Cardiac fibroblast (primary cell): ENCODE measurements at places on chromosomes 2 and 18.
A peak's percentile ranks its signal among the peaks of the same experiment; 100 is the strongest.

DNA sequence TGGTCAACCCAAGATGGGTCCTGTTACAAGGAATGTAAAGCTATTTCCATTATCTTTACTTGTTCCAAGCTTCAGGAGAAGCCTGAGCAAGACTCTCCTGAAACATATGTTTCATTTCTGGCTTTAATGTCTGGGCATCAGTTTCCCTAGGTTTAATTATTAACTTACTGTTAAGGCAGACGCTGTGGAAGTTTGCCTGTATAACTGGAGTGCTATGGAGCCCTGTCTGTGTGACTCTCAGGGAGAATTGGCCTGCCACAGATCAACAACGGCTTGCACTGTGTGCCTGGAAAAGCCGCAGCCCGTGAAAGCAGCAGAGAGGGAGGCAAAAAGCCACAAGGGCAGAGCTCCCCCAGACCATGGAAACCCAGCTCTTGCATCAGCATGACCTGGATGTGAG lies 22.1 kb upstream of the LONRF2 start:
- DNase-seq, result no peak

GRCh38 chr2:134411828-134412638 lies 158.2 kb downstream of the MGAT5 start:
- peak; percentile 88 for DNase-seq

DNA sequence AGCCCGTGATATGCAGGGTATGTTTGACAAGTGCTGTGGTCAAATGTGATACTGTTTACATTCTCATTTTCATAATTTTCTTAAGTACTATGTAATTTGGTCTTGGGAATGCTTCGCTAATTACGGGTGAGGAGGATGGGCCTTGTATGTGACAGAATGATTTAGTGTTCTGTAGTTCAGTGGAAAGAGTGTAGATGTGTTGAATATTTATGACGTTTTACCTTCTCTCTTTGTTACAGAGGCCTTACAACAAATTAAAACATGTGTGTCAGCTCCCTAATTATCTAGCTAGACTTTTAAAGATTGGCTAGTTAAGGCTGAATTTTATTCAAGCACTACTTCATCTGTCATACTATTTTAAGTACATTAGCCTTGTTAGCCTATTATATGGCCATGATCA lies 10.6 kb upstream of the CHRNA1 start:
- DNase-seq, result no peak

GRCh38 chr2:75459565-75460310 lies 101.0 kb downstream of the EVA1A start:
- peak; percentile 52 for DNase-seq

DNA sequence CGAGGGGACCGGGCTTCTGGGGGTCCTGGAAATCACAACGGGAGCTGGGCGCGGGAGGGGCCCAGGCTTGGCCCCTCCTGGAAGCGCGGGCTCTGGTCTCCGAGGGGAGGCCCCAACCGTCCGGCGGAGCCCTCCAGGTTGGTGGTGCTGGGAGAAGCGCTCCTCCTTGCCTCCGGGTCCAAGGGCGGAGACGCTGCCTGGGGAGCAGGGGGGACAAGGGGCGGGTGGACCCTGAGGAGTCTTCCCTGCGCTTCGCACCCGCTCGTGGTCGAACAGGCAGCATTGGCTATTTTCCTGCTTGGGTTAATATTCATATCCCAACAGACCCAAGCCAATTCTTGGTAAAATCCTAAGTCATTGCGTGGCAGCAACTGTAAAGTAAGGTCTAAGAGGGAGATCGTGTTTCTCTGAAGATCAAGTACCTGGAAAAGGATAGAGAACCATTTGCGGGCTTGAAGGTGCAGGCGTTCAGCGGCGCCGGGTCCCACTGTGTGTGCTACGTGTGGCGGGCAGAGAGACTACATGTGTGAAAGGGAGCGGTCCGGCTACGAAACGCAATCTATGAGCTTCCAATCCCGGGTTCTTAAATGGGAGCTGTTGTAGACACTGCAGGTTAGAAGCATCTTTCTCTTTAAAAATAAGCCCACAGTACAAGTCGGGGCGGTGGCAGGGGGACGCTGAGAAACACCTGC lies 805 bp downstream of the CIDEA start:
- no peak for DNase-seq

GRCh38 chr2:127176371-127177311 lies 43.5 kb downstream of the CYP27C1 start:
- peak; percentile 38 for DNase-seq

GRCh38 chr2:133495226-133495625 lies 73.0 kb downstream of the NCKAP5 start:
- no peak for DNase-seq

DNA sequence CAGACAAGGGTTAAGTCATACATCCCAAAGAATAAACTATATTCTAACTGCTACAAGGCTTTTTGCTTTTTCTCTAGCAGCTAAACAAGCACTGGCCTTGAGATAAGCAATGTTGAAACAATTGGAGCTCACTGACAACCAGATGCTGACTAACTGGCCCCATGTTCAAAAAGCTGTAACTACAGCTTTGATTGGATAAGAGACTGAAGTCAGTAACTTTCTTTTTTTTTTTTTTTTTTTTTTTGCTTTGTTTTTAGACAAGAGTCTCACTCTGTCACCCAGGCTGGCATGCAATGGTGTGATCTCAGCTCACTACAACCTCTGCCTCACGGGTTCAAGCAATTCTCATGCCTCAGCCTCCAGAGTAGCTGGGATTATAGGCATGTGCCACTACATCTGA lies 45.4 kb upstream of the TMEM163 start:
- DNase-seq, result peak; percentile 61

GRCh38 chr2:187842978-187843847 lies 289.0 kb upstream of the TFPI start:
- DNase-seq, result peak; percentile 85

GRCh38 chr2:102004581-102004980 lies 12.8 kb downstream of the IL1R2 start:
- DNase-seq, result no peak

DNA sequence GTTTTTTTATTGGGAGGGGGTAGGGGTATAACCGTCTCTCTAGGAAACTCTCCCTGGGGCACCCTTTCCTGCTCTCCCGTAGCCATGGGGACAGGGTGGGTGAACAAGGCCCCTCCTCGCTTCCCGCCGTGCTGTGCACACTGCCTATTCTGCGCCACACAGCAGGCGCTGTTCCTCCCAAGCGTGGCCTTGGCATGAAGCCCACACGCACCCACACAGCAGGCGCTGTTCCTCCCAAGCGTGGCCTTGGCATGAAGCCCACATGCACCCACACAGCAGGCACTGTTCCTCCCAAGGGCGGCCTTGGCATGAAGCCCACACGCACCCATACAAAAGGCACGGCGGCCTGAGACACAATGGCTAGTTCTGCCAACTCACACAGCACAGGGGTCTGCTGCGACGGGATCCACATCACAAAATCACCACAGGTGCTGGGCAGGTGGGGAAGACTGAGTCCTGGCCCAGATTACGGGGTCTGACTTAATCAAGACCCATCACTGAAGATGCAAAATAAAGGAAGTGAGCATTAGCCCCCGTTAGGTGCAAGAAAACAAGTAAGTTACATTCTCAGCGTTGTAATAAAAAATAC lies 46.6 kb upstream of the TPO start:
- no peak for DNase-seq

DNA sequence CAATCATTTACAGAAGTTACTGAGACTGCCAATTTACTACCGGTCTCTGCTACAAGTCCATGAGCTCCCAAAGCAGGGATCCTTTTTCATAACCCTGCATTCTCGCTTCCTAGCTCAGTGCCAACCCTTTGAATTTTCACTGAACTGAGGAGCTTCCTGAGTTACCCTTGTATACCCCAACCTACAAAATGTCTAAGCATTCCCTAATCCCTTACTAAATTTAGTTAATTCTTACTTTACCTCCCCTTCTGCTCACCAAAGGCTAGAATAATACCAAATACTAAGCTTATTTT lies 9.6 kb downstream of the MAT2A start:
- no peak for DNase-seq

- peak; percentile 63 for DNase-seq
Measured at GRCh38 chr2:101473911-101474701, 806 bp downstream of the RFX8 start.

- DNase-seq, result peak; percentile 58
Measured at GRCh38 chr2:26623541-26624495, 17.3 kb downstream of the CIB4 start.

- DNase-seq, result peak; percentile 87
Measured at GRCh38 chr2:191230174-191230573, 15.0 kb upstream of the MYO1B start.

GRCh38 chr2:58862244-58862643 lies 621.1 kb upstream of the FANCL start:
- DNase-seq, result no peak

GRCh38 chr2:170297496-170297895 lies 119.5 kb downstream of the MYO3B start:
- no peak for DNase-seq

DNA sequence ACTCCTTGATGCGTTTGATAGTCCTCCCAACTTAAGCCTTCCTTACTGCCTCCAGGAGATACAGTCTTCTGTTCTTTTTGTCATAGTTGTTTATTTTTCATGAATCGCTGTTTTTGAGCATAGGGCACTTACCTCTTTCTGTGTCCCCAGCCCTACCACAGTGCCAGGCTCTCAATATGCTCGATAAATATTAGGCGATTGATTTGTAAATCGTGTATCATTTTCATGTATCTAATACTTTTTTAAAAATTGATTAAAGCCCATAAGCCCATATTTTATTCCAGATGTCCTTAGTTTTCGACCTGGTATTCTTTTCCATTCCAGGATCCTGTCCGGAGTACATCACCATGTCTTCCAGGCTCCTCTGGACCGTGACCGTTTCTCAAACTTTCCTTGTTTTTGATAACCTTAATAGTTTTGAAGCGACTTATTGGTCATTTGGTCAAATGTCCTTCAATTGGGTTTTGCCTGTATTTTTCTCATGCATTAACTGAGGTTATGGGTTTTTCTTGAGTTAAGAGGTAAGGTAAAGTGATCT lies 444 bp upstream of the MMADHC start:
- DNase-seq, result no peak

DNA sequence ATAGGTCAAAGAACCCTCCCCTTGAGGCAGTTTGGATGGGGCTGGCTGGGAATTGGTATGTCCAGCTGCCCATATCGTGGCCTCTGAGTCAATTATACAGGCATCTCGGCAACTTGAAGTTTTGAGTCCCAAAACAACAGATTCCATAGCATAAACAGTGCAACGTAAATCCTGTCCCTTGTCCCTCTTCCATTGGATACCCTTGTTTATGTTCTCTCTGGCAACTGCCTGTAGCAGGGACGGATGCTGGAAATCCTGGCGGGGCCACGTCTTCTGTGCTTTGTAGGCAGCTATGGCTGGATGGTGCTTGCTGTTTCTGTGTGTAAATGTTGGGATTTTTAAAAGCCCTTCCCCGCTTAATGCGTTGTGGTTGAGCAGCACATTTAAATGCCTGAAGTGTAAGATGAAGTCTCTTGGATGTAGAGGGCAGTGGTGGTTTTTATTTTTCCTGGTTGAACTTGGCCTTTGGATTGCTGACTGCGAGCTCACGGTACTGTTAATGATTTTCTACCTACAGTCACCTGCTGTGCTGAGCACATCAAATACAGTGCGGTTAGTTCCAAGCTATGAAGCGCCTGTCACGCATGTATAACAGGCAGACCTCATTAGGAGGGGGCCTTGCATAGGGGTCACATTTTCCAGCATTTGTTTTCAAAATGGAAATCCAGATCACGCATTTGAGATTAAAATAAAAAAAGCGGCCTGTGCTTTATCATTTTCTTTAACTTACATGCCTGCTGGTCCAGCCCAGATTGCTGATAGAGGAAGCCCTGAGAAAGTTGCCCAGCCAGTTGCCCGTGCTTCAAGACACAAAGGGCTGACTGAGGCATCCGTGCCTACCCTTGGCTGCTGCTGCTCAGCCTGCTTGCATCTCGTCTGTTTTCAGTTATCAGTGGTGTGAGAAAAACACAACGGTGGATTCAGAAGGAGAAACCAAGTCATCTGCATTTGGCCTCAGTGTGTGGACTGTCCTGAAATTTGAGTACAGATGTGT lies 84.7 kb downstream of the NEDD4L start:
- DNase-seq, result no peak

DNA sequence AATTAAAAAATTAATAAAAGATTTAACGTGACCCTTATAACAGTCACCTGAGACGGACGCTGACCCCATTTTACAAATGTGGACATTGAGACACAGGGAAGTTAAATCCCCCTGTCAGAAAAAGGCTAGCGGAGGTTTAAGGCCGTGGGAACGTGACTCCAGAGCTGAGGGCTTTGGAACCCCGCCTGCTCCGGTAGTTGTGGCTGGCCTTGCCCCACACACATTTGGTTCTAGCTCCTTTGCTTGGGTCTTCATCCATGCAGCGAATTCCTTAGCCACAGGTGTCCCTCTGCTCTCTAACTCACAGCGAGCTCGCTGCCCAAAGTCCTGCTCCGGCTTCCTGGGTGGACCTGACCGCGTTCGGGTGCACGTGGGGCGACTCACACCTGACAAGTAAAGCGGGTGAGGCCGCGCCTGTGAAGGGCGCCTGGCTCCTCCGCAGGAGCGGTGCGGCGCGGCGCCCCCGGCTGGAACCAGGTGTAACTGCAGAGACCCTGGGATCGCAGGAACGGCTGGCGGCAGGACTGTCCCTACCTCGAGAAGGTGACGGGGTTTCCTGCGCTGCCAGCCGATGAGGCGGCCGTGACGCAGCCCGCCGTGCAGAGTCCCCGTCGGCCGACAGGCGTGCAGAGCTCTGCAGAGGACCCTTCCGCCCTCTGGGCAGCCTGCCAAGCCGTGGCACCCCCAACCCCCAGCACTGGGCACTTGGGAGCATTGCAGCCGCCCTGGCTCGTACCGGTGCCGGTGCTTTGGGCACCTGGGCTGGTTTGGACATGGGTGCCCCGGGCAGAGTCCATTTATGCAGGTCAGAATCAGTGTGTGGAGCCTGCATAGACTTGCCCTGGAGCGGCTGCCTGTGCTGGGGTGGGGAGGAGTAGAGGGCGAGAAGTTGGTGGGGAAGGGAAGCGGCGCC lies 2.4 kb upstream of the PROC start:
- no peak for DNase-seq

GRCh38 chr2:160349306-160349705 lies 144.3 kb downstream of the RBMS1 start:
- DNase-seq, result no peak

GRCh38 chr2:127007652-127008051 lies 99.3 kb downstream of the BIN1 start:
- DNase-seq, result peak; percentile 56

DNA sequence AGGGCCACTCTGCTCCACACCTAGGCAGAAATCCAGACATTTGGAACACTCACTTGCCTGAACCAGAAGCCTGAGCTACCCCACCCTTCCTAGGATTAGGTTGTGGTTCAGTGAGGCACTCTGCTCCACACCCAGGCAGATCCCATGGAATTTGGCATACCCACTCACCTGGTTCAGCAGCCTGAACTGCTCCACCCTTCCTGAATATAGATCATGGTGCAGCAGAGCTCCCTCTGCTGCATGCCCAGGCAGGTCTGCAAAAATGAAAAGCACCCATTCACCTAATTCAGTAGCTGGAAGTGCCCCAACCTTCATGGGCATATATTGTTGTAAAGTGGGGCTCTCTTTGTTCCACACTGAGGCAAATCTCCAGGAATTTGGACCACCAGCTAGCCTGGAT lies 185.1 kb upstream of the CNTNAP5 start:
- DNase-seq, result no peak

GRCh38 chr2:182259629-182260150 lies 167.1 kb downstream of the PDE1A start:
- peak; percentile 77 for DNase-seq
